ENCODE measurements at places on chromosomes 13 and 19.

GRCh38 chr13:82898586-82898985 is 983.7 kb downstream of the SLITRK1 start:
- no peak for DNase-seq

DNA sequence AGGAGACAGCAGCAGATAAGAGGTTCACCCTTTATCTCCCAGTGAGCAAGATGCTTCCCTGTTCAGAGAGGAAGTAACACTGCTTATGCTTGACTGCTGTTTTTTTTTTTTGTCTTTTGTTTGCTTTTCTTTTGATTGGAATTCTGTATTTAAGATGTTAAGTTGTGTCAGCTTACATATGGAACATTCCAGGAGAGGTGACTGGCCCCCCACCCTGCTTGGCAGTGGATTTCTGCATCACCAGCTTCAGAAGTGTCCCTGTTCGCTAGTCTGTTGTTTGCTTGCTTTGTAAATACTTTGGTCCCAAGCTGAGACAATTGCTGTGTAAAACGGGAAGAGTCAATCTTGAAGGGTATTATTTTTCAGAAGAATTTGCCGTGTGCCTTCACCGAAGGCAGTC is 43.0 kb downstream of the IFT88 start:
- DNase-seq, result peak; percentile 35

- no peak for DNase-seq
Measured at GRCh38 chr13:44726778-44727177, 150.6 kb upstream of the TSC22D1 start.

- DNase-seq, result no peak
Measured at GRCh38 chr19:15453906-15454860, 4.4 kb upstream of the WIZ start.

DNA sequence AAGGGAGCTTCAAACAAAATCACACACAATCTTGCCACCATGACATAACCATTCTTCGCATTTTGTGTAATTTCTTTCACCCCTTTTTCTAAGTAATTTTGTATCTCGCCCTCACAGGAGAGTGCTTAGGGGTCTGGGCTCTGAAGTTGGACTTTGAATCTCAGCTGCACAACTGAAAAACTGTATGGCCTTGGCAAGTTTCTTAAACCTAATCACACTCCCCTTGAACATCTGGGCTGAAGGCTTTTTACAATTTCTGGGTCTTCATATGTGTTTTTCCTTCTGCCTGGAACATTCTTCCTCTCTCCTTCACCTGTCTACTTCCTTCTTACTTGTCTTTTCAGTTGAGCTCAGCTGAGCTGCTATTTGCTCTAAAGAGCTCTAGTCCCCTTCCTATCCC is 24.3 kb upstream of the CPB2 start:
- DNase-seq, result no peak

GRCh38 chr13:76846363-76846762 is 39.8 kb downstream of the KCTD12 start:
- DNase-seq, result no peak

DNA sequence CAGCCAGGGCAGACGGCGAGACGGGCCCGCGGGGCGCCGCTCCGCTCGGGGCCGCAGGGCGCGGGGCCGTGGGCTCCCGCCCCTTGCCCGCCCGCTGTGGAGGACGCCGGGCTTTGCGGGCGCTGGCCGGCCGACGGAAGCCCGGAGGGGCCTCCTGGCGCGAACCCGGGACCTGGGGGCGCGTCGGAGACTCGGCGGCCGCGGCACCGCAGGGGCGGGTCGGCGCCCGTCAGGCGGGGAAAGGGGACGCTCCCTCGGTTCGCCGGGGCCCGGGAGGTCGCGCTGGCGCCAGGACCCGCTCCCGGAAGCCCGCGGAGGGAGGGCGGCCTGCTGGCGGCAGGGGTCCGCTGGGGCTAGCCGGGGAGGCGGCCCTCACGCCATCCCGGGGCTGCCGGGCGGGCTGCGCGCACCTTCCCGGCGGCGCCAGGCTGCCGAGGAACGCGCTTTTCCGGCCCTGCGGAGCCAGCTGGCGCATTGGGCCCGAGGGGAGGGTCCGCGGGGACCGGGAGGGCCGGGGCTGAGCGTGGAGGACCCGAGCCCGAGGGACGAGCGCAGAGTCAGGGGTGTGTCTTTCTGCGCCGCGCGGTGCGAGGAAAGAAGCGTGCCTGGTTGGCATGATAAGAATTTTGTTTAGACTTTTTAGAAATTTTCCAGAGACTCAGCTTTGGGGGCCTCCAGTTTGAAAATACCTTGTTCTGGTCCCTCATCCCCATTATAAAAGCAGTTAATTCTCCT is 511 bp downstream of the GARRE1 start:
- DNase-seq, result peak; percentile 50

DNA sequence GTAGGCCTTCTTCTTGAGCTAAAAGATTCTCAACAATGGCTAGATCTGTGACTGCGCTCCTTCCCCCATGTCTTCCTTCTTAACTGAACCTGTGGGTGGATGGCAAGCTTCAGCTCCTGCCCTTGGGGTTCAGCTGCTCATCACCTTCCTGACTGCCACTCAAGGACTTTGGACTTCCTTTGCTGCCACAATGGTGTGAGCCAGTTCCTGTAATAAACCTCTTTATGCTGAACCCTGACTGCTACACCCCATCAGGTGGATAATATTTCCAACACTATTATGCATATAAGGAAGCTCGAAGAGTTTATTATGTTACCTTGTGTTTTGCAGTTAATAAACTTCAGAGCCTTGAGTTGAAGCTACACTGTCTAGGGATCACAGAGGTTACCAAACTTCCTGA is 208.9 kb upstream of the SLC10A2 start:
- DNase-seq, result no peak

DNA sequence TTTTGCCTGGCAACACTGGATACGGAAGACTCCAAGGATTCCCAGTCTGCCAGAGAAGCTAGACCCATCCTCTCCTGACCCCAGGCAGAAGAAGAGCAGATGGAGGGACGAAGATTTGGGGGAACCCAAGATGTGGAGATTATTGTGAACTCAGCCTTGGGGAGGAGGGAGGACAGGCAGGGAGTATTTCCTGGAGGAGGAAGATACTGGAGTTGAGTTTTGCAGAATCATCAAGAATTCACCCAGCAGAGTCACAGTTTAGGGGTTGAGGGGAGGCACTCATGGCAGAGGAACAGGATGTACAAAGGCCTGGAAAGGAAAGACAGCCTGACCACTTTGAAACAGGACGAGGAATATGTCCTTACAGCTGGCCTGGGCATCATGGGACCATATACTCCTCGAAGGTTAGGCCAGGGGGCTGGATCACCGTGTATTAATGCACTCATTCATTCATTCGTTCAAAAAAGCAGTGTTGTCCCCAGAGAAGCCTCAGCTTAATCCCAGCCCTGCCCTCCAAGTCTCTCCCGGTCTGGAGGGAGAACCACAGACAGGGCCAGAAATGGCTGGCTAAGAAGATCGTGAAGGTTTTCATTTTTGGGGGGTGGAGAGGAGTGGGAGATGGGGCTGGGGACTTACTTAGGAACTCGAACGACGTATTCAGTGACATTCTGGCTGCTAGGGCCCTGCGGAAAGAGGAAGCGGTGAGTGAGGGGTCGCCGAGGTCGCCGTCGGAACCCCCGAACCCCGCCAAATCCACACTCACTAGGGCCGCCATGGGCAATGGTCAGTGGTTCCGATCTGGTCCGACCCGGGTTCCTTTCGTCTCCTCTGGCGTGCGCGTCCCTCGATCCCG is 517 bp downstream of the GTF2F1 start:
- no peak for DNase-seq

GRCh38 chr13:109715902-109716301 is 70.5 kb downstream of the IRS2 start:
- DNase-seq, result peak; percentile 7

GRCh38 chr19:47813304-47813994 is 8.3 kb upstream of the CRX start:
- peak; percentile 53 for DNase-seq

GRCh38 chr19:14059093-14059480 is 2.8 kb downstream of the PALM3 start:
- DNase-seq, result no peak

GRCh38 chr13:78997902-78998629 is 339.1 kb upstream of the OBI1 start:
- DNase-seq, result no peak

- DNase-seq, result no peak
Measured at GRCh38 chr19:39264306-39265290, 3.6 kb upstream of the IFNL2 start.
